NCI-H1048 (cell line): ENCODE measurements at places on chromosomes 4 and X.

- no peak for DNase-seq
Observed at GRCh38 chr4:76279462-76279861, 27.1 kb upstream of the STBD1 start.

GRCh38 chrX:68692651-68693050 lies 45.2 kb downstream of the STARD8 start:
- DNase-seq, result no peak

DNA sequence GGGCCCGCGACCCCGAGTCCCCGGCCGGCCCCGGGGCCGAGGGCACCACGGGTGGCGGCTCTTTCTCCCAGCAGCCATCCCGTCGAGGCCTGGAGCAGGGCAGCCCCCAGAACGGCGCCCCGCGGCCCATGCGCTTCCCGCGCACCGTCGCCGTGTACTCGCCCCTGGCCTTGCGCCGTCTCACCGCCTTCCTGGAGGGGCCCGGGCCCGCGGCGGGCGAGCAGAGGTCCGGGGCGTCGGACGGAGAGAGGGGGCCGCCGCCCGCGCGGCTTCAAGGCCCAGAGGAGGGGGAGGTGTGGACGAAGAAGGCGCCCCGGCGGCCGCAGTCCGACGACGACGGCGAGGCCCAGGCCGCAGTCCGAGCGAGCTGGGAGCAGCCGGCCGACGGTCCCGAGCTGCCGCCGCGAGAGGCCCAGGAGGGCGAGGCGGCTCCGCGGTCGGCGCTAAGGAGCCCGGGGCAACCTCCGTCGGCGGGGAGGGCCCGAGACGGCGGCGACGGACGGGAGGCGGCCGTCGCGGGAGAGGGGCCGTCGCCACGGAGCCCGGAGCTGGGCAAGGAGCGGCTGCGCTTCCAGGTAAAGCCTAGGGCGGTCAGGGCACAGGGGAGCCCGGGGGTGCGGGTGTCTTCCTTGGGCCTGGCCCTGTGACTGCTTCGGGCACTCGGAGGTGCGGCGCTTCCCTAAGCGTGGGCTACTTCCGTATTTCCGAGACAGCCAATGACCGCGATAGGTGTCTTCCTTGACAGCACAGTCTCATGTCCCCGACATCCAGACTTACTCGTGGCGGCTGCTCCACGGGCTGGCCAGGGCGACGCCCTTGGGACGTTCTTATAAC lies 845 bp downstream of the ZAR1 start:
- DNase-seq, result no peak

DNA sequence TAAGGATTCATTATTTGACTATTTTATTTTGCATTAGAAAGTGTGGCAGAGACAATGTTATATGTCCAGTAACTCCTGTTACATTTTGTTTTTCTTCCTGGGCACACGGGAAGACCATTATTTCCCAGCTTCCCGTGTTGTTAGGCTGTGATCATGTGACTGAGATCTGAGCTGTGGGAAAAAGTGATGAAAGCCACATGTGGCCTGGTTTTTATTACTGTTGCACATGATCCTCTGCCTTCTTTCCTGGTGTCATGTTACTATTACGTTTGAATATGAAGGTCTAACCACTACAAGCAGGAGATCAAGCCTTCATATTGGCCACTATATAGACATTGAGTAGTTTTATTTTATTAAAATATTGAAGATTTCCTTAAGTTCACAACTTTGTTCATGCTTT lies 28.2 kb upstream of the MID1 start:
- no peak for DNase-seq

- no peak for DNase-seq
Observed at GRCh38 chr4:15232366-15233263, 195.2 kb upstream of the C1QTNF7 start.

DNA sequence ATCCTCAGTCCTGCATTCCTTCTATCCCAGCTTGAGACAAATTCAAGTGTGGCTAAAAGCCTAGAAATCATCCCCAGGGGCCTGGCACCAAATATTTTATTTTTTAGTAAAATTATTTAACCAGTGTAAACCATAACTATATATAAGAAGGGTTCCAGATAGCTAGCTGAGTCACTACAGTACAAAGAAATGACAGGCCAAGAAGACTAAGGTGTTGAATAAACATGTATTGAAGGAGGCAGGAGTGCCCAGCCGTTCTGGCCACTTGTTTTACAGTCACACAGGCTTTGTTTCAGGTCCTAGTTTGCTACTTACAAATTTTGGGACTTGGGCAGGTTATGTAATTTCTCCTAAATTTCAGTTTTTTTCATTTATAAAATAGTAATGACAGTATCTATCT lies 225.9 kb upstream of the PITX2 start:
- DNase-seq, result no peak

DNA sequence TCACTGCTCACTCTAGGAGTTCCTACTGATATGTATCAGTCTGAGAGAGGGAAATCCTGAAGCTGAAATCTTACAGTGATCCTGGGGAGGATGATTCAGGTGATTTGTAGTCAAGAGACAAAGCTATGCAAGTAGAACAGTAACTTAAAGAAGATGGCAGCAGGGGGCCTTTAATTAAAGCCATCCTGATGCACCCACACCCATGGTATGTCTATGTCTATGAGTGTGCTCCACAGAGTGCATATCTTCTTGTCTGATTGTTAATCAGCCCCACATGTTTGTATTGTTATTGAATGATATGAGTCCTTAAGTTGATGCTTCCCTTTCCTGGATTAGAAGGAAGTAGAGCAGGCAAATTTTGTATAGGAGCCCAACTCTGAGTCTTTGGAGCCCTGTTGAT lies 78.8 kb downstream of the NHS start:
- DNase-seq, result no peak

- no peak for DNase-seq
Observed at GRCh38 chr4:2006956-2007653, 1.7 kb downstream of the NELFA start.

DNA sequence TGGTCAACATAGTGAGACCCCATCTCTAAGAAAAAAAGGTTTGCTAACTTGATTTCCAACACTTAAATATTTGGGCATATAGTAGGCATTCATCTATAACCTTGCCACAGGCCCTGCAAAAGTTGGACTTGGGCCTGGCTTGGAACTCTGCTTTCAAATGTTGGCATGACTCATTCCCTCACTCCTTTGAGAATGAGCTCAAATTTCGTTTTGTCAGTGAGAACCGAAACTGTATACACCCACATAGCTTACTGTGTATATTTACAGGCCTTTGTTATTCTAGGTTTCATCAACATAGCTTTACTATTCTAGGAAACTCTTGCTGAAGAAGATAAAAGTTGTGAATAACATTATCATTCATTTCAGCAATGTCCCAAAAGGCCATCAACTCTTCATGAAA lies 88.7 kb upstream of the ELOVL6 start:
- DNase-seq, result no peak

DNA sequence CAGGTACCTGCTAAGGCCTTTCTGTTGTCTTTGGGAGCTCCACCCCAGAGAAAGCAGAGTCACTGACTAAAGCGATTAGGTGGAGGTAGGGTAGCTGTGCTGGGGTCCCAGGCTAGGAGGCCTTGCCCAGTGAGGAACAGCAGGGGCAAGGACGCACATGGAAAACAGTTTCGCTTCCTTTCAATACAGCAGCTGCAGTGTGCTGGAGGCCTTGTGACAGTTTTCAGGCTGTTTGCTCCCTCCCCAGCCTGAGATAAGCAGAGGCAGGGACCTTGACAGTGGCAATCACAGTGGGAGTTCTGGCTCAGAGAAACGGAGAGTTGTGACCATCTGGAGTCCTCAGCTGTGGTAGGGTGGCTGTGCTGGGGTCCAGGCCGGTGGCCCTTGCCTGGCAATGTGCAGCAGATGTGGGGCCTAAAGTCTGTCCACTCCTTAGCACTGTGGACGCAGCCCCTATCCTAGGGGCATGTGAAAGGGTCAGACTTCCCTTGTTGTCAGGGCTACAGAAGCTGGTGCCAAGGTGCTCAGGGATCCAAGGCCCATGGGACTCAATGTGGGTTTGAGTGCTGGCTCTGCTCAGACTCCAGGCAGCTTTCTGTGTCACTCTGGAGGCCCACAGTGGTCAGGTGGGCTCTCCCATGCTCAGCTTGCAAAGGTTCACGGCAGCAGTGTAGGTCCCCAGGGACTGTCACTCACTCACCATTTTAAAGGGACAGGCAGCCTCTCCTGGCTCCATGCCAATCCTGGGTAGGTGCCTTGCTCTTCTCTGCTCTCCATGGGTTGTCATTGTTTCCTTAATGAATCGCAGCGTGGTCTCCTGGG lies 534.9 kb upstream of the FMR1 start:
- DNase-seq, result no peak

- no peak for DNase-seq
Observed at GRCh38 chr4:144831971-144832370, 186.0 kb downstream of the HHIP start.

GRCh38 chr4:181661090-181661489 lies 582.1 kb upstream of the TENM3 start:
- no peak for DNase-seq

DNA sequence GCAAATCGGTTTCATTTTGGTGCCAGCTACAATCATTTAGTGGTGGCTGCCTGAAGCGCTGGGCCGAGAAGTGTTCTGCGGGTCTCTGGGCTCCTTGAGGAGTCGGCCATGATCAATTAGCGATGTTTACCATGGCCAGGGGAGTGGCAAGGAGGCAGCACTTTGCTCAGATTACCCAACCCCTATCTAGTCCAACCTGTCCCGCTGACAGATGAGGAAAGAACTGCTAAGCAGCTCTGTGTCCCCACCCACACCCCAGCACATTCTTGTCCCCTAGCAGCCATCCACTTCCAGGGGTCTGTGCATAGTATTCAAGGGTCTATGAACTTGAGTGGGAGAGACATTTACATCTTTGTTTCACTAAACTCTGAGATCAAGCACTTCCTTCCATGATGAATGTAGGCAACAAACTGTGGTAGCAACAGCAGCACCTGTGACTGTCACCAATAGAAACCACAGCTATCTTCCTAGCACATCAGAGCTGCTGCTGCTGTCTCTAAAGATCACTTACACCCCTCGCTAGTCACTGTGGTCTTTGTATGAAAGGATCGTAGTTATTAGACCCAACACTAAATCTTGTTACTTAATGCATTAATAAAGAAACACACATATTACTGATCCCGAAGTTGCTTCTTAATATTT lies 331.6 kb downstream of the BCOR start:
- no peak for DNase-seq

GRCh38 chrX:95346856-95347255 lies 1337.8 kb upstream of the DIAPH2 start:
- no peak for DNase-seq

GRCh38 chr4:6742989-6743388 lies 27.0 kb downstream of the BLOC1S4 start:
- DNase-seq, result no peak

DNA sequence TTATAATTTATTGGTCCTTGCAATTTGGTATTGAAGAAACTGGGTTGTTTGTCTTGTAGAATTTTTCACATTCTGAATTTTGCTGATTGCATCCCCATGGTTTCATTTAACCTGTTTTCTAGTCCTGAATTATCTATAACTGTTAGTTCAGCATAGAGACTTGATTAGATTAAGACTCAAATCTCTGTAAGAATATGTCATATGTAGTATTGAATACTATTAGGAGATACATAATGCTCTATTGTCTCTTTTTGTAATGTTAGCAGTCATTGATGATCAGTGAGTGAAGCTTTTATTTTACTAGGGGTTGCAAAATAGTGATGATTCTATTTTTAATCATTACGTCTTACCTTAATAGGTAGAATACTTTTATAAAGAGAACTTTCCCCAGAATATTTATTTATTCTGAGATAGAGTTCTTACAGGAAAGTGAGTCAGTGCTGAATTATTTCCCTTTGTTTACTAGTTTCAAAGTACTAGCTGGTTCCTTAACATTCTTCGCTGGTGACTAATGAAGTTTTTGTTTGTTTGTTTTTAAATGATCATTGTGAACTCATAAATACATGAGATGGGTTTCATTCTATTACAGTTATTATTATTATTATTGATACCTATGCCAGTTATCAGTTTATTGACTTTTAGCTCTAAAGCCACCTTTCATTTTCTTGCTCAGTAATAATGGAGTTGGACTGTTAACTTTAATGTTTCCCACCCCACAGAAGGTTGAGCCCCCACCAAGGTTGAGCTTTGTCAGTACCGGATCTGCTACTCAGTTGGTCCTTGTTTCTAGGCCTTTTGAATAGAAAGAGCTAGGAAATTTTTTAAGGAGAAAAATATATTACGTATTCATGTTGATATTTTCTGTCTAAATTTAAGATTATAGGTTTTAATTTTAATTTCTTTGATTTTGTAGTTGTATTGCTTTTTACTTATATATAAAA lies 102.3 kb downstream of the LARP1B start:
- DNase-seq, result no peak

- DNase-seq, result no peak
Observed at GRCh38 chrX:4932790-4933189, 1219.3 kb upstream of the PRKX start.

GRCh38 chrX:154019061-154019621 lies 561 bp downstream of the IRAK1 start:
- no peak for DNase-seq

DNA sequence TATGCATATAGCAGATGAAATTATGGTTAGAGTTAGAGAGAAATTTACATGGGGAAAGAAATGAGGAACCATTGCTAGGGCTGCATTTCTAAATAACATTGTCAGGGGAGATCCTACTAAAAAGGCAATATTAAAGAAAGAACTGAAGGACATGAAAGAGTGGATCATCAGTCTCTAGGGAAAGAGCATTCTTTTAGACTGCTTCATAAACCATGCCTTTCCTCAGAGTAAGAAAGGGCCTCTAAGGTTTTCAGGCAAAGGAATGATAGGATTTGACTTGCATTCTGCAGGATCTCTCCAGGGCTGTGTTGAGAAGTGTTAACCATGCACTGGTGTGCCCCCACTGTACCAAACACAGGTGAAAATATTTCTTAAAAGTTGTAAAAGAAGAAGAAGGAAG lies 385.4 kb upstream of the MAD2L1 start:
- no peak for DNase-seq

DNA sequence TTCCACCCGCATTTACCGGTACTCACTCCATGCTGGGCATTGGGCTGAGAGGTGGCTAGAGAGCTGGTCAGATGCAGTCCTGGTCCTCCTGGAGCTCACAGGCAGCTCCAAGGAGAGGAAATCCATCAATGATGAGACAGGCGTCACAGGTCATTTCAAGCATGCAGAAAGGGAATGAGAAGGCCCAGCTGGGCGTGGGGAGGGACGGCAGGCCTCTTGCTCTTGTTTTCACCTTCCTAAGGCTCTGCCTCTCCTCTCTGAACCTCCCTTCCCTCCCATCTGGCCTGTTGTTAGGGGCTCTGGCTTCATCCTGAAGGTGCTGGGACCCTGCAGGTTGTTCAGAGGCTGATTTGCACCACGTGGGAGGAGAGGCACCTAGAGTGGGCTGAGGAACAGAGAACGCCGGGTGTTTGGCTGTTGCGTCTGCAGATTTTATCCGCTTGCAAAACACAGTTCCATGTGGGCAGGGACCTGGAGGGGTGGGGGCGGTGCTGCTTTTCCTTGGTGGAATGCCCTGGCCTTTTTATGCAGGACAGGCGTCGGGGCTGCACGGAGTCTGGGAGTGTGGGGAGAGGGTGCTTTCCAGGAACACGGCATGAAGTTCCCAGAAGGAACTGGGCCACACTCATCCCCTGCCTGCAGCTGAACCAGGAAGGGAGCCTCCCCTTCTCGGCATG lies 81.5 kb upstream of the PSAPL1 start:
- no peak for DNase-seq
